ENCODE measurements at places on chromosomes 2 and 18.
A peak's percentile ranks its signal among the peaks of the same experiment; 100 is the strongest.

DNA sequence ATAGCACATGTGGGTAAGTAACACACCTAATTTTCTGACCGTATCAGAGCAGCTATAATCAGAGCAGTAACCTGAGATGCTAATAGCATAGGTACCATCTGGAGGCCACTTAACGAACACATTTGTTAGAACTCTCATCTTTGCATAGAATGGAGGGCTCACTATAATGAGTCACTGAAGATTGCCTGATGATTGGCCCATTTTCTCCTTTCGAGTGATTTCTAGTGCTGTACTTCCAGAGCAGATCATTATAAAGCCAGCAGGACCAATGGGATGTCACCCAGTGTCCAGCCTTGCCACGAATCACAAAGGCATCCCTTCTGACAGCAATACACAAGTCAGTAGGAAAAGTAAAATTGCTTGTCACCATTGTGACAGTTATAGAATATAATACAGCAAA lies 81.7 kb upstream of the REV1 start:
- DNase-seq = no peak

DNA sequence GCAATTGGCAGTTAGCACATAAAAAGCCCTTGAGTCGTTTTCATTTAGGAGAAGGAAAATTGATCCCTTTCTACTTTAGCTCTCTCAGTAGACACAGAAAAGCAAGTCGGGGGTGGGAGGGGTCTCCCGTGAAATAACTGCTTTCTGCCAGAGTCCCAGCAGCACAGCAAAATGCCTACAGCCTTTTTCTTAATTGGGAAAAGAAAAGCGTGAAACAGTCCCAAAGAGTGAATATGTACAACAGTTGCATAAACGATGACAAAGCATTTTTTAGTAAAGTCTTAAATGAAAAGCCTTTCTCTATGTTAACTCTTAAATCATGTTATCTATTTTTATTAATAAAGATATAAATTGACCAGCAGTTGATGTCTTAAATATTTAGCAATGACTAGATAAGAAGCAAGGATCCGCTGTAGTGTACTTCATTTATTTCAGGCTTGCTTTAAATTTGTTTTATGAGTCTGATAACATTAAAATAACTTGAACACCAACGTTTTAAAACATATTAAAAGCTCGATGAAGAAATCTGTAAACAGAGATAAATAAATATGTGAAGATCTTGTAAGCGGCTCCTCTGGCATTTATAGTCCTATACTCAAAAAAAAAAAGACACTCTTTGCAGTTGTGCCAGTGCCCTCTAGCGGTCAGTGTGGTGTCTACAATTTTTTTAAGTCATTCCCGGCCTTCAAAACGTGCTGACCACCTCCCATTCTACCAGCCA lies 42.3 kb upstream of the ATIC start:
- peak; percentile 81 for DNase-seq

- no peak for DNase-seq
Observed at GRCh38 chr2:75603477-75603876, 42.7 kb upstream of the EVA1A start.

DNA sequence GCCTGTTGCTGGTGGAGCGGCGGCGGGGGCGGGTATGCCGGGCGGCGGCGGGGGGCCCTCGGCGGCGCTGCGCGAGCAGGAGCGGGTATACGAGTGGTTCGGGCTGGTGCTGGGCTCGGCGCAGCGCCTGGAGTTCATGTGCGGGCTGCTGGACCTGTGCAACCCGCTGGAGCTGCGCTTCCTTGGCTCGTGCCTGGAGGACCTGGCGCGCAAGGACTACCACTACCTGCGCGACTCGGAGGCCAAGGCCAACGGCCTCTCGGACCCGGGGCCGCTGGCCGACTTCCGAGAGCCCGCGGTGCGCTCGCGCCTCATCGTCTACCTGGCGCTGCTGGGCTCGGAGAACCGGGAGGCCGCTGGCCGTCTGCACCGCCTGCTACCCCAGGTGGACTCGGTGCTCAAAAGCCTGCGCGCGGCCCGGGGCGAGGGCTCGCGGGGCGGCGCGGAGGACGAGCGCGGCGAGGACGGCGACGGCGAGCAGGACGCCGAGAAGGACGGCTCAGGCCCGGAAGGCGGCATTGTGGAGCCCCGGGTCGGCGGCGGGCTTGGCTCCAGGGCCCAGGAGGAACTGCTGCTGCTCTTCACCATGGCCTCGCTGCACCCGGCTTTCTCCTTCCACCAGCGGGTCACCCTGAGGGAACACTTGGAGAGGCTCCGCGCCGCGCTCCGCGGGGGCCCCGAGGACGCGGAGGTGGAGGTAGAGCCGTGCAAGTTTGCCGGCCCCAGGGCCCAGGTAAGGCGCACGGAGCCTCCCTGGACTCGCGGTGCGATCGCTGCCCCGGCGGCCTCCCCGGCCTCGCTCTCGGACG lies 1.0 kb downstream of the ZCCHC2 start:
- peak; percentile 50 for DNase-seq

DNA sequence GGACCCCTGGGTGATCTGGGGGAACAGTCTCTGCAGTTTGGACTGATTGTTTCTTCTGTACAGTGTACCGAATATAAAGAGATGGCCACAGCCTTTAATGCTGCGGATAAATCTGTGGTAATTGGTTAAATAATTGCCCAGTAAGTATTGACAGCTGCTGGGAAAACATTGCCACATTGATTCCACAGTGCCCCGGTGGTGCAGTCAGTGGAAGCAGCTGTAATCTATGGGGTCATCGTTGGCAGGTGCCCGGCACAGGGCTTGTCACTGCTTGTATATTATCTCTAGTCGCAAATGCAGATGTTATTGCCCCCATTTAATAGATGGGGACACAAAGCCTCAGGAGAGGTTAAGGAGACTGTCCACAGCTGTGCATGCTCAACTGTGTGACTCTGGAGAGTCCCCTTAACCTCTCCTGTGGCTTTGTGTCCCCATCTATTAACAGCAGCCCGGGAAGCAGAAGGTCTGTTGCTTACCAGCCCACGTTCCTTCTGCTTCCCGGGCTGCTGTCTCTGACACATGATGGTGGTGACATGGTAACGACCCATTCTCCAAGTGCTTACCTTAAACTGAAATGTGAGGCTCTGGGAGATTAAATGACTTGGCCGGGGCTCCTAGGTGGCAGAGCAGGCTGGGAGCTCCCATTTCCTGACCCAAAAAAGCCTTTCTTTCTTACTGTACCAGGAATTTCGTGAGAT lies 76.9 kb downstream of the NCK2 start:
- no peak for DNase-seq

GRCh38 chr2:64404002-64404731 lies 49.8 kb upstream of the LGALSL start:
- no peak for DNase-seq

DNA sequence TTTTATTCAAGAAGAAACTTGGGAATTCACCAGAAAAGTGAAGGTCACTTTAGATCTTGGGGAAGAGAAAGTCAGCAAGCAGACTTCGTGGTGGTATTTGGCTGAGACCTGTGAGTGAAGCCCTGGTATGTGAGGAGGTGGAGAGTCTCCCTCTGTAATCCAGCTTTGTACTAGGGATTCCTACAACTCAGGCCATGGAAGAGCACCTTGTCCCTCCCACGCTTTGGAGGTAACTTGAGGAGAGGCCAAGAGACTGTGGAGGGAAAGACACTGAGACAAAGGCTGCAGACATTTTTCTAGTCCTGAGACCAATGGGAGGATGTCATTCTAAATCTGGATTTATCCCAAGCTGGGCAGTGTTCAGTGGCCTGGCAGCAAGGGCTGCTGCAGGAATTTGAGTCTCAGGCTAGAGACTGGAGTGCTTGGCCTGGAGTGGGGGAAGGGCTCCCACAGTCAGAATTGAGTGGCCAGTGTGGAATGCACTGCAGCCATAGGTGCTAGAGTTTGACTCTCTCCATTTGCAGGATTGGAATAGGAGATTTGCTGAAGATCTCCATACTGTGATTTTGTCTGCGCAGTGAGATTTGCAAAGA lies 219.0 kb downstream of the ACTR3 start:
- DNase-seq = no peak

GRCh38 chr2:141957321-141957720 lies 173.5 kb downstream of the LRP1B start:
- DNase-seq = no peak

GRCh38 chr2:120066800-120067547 lies 54.1 kb downstream of the EPB41L5 start:
- DNase-seq = no peak

GRCh38 chr18:45165176-45165713 lies 450.0 kb upstream of the SLC14A2 start:
- DNase-seq = peak; percentile 44

Data from suppressor macrophage treated with lipopolysaccharide for 4 hours (primary cell).